Chondrocyte (in vitro differentiated cells): ENCODE measurements at places on chromosomes 6 and 20.

- DNase-seq: no peak
These were observed 538.6 kb upstream of the MARCKS start for GRCh38 chr6:113318575-113318917.

DNA sequence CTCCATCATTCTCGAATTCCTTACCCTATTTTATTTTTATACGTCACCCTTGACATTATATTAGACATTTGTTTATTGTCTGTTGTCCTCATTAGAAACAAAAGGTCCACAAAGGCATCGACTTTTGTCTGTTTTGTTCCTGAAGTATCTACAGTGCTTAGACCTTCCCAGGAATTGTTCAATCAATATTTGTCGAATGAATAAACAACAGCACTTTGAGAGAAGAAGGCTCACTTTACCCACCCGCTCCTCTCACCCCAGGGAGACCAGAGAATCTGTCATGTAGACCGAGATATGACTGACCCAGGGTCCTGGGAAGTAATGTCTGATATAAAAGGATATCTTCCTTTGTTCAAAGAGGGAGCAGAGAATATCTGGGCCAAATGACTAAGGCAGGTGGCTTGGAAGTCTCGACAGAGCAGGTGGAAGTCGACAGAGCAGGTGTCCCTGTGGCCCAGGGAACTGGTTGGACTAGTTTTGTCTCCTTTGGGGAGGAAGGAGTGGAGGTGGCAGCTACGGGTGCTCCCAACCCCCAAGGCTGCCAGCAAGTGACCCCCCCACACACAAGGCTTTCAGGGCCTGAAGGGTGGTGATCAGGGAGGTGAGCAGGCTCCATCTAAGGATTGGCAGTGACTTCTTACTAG lies 14.8 kb upstream of the CHMP4B start:
- no peak for DNase-seq

DNA sequence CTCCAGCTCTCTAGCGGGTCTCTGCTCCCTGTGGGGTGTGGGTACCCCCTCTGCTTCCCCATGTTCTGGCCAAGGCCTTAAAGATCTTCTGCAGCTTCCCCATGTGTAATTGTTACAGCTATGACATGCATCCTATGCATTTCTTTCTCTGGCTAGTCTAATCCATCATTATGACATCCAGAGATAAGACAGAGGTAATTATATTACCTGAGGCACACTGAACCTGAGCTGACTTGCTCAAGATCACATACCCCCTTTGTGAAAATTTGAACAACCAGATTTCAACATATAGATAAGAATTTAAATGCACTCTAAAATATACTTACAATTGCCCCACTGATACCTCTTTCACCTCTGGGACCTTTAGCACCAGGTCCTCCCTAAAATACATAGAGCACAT lies 102.4 kb downstream of the COL12A1 start:
- DNase-seq: no peak

GRCh38 chr6:52261229-52261628 lies 16.9 kb upstream of the IL17F start:
- DNase-seq: no peak

GRCh38 chr20:19583532-19584175 lies 174.4 kb upstream of the RIN2 start:
- DNase-seq: no peak

DNA sequence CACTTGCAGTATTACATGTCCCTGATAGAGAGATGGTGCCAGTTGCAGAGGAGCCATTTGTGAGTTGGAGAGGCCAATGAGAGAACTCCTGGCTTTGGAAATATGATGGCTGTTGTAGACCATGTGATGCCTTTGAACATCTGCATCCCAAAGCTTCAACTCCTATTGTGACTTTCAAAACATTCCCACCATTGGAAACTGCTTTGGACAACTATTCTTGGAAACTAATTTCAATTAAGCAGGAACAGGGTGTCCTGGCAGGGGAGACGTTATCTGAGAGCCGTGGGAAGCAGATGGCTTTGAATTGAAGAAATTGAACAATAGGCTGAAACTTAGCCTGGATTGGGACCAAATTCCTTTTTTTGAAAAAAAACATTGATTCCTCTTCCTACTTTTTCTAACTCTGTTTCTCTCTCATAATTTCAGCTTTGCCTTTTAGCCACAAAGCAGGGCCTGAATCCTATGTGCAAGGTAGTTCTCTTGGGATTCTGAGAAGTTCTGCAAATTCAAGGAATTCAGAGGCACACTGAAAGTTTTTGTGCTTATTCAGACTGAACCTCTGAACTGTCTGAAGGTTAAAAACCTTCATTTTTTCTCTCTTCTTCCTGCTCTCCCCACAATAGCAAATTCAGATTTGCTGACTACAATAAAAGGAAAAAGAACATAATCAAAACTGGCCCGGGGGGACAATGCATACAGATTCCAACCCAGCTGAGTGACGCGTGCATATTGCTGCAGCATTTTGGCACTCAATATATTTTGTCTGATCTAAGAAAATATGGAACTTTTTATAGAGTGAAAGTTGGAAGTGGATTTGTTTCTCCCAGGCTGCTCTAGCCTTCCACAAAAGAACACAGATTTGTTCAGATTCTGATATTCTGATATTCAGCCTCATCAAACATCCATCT lies 720.4 kb upstream of the CHD6 start:
- DNase-seq: no peak

GRCh38 chr6:170437719-170438401 lies 115.2 kb downstream of the PSMB1 start:
- peak; percentile 47 for DNase-seq

DNA sequence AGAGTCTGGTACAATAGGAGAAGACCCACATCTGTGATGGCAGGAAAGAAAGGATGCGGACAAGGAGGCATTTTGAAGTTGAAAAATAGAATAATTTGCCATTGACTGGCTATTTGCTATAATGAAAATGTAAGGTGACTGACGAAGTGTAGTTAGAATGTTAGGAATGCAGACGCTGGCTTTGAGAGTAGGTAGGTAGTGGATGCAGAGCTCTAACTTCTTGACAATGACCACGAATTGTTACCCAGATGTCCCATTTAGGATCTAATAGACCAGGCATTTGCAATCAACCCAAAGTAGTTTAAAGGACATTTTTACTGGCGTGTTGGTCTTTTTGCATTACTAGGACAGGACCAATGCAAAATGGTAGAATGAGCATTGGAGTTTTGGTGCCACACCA lies 14.2 kb downstream of the MLIP start:
- DNase-seq: no peak

- no peak for DNase-seq
These were observed 12.3 kb upstream of the CCDC167 start for GRCh38 chr6:37511910-37512399.

DNA sequence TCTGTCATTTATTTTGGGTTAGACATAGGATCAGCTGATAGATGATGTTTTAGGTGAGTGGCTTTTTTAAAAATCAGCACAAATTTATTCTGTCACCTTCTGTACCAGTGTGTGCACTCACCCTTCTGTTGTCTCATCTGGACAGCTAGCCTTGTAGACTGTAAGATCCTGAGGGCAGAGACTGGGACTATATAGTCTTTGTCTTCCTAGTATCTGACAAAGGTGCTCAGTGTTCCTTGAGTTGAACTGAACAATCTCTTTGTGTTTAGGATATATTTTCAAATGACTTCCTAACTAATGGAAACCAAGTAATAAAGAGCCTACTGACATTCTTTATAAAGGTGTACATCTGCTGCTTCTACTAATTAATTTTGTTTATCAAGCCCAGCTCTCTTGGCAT lies 3.0 kb downstream of the DCBLD1 start:
- no peak for DNase-seq

- DNase-seq: peak; percentile 89
These were observed 88.6 kb upstream of the TGM3 start for GRCh38 chr20:2206957-2207769.

- DNase-seq: no peak
These were observed 246.1 kb downstream of the FOXA2 start for GRCh38 chr20:22338140-22338708.

DNA sequence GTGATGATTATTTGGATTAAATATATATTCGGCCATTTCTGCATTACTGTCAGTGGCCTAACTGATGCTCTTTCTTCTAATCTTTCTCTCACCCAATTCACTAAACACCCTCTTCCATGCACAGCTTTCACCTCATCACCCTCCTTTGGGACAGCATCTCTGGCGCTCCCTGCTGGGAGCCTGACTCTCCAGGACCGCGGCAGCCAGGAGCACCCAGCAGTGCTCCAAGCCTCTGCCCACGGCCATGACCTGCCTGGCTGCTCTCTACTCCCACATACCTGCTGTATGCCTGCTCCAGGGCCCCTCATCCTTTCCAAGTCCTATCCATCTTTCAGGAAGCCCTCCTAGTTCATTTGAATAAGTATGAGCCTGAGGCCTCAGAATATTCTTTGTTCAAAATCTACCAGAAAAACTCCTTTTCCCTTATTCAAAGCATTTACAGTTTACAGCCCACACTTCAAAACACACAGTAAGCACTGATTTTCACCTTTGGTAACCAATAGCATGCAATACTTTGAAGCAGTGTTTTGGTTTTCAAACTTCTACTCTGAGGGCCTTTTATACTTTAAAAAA lies 15.2 kb downstream of the CTCFL start:
- no peak for DNase-seq

- DNase-seq: no peak
These were observed 175.6 kb downstream of the RNF144B start for GRCh38 chr6:18562726-18563125.

- DNase-seq: no peak
These were observed 3.1 kb downstream of the PXDC1 start for GRCh38 chr6:3748208-3749066.

DNA sequence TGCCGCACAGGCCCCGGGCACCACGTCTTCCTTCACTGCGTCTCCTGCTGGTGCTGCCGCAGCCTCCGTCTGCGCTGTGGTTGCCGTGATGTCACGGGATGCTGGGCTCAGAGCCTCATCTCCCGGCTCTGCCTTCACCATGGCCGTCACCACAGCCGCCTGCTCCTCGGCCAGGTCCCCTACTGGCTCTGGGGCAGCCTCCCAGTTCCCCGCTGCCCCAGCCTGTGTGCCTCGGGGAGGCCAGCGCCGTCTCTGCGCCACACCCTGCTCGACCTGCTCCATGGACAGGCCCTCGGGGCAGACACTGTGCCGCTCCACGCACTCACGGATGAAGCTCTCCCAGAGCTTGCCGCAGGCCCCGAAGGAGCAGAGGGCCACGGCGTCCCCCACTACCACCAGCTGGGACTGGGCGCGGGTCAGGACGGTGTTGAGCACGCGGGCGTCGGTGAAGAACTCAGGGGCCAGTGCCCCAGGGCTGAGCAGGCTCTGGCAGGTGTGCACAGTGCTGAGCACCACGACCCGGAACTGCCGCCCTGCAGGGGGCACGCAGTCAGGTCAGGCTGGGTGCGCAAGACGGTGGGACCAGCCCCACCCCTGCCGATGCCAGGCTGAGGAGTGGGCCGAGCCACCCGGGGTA lies 8.2 kb downstream of the HELZ2 start:
- DNase-seq: no peak

DNA sequence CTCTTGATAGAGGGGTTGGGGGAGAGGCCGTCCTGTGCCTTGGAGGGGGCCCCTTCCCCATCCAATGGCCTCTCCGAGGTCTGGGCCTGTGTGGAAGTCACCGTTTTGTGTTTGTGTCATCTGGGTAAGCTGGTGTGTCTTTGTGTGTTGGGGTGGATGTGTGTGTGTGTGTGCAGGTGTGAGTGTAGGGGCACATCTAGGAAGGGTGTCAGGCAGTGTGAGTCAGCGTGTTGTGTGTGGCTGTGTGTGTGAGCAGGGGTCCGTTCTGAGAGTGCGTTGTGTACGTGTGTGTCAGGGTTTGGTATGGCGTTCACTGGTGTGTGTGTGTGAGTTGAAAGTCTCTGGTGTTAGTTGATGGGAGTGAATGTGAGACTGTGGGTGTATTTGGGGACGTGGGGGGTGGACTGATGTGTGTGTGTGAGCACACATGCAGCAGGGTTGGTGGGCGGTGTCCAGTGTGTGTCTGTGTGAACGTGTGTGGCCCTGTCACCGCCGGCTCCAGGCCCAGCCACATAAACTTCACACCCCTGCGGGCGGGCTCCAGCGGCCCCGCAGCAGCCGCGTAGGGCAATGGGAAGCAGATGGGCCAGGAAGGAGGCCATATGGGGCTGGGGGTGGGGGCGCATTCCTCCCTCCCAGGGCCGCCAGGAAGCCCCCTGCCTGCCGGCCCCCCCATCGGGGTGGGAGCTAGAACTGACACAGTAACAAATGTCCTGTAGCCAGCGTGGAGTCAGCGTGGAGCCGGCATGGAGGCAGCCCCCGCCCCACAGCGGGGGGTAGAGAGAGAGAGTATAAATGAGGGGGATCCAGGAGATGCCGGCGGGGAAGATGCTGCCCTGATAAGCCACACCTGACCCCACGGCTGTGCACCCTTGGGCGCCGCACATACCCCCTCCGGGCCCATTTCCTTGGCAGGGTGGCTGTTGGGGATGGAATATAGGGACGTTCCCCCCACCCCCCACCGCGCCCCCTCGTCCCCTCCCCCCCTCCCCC lies 32.1 kb downstream of the SNAI1 start:
- no peak for DNase-seq

DNA sequence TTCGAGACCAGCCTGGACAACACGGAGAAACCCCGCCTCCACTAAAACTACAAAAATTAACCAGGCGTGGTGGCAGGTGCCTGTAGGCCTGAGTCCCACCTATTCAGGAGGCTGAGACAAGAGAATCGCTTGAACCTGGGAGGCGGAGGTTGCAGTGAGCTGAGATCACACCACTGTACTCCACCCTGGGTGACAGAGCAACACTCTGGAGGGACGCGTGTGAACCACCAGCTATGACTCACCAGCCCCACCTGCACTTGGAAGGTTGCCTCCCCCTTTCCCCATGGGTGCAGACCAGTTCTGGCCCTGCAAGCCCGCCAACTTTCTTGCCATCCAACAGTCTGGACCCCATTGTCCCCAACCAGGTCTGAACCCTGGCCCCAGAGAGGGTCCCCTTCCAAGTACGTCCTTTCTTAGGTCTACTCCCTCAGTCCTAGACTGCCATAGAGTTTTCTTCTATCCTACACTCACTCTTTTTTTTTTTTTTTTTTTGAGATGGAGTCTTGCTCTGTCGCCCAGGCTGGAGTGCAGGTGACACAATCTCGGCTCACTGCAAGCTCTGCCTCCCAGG lies 29.2 kb downstream of the ATP9A start:
- no peak for DNase-seq

GRCh38 chr20:14406495-14406894 lies 69.1 kb upstream of the FLRT3 start:
- no peak for DNase-seq

GRCh38 chr6:155693573-155694418 lies 238.2 kb upstream of the NOX3 start:
- DNase-seq: no peak

- DNase-seq: no peak
These were observed 50.6 kb downstream of the GJA10 start for GRCh38 chr6:89944826-89945407.

DNA sequence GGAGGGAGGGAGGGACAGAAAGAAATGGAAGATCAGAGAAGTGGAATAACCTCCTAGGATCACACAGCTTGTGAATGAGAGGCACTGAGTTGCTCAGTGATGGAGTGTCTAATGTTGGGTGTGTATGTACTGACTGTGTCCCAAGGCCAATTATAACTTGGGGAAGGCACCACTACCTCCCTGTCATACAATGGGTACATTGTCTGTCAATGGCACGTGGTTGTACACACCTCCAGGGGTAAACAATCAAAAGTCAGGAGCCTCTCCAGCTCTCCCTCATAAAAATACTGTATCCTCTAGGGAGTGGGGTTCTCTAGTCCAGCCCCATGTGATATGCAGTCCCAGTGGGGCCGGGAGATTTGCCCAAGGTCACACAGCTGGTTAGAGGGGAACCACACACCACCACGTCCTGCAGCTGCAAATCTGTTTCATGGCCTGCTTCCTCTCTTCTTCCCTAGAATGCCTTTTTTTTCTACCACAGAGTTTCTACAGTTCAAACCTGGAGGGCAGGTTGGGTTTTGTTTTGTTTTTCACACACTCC lies 112.5 kb downstream of the SNX5 start:
- no peak for DNase-seq
